ENCODE measurements at places on chromosomes 5 and 9.

- DNase-seq, result no peak
These were observed 326.7 kb downstream of the PIK3R1 start for GRCh38 chr5:68542207-68542606.

DNA sequence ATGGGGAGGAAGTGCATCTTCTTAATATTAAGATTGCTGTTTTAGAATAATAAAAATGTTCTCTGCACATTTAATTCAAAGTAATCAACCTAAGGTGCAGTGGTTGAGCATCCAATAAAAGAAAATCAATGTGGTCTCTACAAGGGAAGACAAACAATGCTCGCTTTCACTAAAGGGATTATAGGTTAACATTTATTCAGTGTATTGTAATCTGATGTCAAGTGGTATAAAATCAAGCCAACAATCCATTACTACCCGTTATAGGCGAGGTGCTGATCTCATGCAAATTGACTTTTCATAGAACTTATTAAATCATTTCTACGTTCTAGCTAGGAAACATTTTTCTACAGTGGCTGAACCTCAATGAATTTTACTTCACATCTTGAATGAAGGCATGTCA lies 773.9 kb downstream of the NR2F1-AS1 start:
- DNase-seq, result no peak

DNA sequence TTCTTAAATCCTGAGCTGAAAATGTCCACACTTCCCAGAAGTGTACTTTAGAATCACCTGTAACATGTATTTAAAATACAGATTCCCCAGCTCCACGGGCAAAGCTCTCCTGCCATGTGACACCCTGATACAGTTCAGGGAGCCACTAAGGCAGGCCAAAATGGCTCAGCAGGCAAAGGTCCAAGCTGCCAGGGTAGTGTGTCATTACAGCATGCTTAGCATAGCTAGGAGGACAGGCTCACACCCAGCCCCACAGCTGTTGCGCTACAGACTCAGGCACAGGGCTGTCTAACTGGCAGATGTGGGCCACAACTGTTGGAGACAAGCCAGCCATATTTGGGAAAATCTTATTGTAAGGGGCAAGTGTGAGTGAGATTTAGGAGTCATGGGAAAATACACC lies 73.0 kb downstream of the C9orf85 start:
- DNase-seq, result no peak

- no peak for DNase-seq
These were observed 597.3 kb downstream of the TLE1 start for GRCh38 chr9:81092057-81092456.

DNA sequence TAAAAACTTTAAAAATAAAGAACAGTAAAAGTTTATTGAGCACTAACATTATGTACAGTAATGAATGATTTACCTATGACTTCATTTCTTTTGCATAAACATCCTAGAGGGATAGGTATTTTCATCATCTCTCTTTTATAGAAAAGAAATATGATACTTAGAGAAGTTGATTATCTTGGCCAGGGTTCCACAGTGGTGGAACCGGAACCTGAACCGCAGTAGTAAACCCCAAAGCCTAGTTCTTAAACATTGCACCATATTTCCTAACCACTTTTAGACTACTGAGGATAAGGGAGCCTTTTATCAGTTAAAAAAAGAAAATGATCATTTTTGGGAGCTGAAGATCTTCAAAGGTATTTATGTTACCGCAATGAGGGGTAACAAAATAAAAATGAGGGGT lies 205.7 kb upstream of the SGCD start:
- DNase-seq, result no peak

- peak; percentile 30 for DNase-seq
These were observed 4.7 kb downstream of the DNAI1 start for GRCh38 chr9:34463098-34463900.

- no peak for DNase-seq
These were observed 13.5 kb upstream of the MAMDC2 start for GRCh38 chr9:70030156-70030555.
